ENCODE measurements at places on chromosomes 6 and 20. TPM values are rescaled to one million over a fixed set of nuclear protein-coding genes. Genes with fewer than 3 reads are reported as not detected.

Gene SYNGAP1
- 5.3 TPM for total RNA-seq

Gene ECT2L
- total RNA-seq: not detected

Gene BICRAL
- total RNA-seq: 6.2 TPM

Gene SLC17A1
- not detected for total RNA-seq

Gene HLA-DRB1
- total RNA-seq: 0.10 TPM

Gene LHFPL5
- not detected for total RNA-seq

Gene PHACTR3
- total RNA-seq: 0.57 TPM

Gene PTPRT
- not detected for total RNA-seq

All from vein endothelial cell (primary cell).